ENCODE measurements at places on chromosomes 5 and 9.

DNA sequence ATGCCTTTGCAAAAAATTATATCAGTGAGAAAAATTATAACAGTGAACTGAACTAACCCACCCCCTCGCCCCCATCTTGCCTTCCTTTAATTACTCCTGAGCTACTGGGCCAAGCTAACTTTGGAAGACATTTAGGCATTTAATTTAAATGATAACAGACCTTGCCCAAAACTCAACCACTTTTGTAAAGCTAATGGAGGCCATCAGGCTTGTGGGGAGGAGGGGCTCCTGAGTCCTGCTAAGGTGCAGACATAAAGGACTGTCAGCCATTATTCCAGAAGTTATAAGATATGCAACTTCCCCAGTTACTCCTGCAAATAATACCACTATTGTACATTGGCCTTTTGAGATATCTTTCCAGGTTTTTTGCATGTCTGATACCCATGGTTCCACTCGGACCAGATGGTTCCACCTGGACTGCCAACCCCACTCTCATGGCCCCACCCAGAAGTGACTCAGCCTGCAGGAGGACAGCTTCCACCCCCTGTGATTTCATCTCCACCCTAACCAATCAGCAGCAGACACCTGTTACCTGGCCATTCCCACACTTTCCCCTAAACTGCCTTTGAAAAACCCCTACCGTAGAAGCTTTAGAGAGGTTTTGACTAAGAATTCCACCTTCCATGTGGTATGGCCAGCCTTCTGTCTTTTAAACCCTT is 805.4 kb upstream of the CDH6 start:
- no peak for DNase-seq

GRCh38 chr9:123020796-123021195 is 12.7 kb upstream of the GPR21 start:
- no peak for DNase-seq

DNA sequence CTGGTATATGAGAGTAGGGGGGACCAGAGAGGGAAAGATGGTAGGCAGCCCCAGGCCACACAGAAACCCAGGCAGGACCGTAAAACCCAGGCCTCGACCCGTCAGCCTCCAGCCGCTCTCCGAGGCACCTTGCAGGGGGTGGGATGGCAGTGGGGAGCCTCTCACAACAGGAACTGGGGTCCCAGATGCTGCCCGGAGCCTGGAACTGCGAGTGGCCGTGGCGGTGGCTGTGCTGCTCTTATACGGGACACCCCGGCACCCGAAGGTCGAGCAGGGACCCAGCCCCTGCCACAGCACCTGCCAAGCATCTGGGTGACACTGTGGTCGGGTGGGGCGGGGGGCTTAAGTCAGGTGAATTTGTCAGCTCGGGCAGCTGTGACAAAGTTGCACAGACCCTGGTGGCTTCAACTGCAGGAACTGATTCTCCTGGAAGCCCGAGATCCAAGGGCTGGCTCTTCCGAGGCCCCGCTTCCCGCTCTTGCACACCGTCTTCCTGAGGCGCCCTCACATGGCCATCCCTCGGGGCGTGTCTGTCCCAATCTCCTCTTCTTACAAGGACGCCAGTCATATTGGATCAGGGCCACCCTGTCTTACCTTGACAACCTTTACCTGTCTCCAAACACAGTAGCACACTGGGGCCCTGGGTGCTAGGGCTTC is 47.6 kb upstream of the EGFL7 start:
- no peak for DNase-seq

DNA sequence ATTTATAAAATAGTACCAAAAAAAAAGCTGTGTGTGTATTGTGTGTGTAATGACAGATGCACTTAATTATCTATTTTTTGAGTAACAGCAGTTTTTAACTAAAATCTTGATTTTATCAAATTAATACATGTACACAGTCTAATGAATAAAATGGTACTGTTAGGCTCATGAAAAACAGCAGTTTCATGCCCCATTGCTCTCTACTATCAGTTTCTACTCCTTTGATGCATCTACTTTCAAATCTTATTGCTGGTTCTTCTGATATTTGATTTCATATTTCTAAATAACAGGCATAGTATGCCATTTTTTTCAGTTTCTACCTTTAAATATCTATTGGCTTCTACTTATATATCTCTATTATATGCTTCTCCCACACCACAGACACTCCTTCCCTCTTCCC is 117.4 kb downstream of the CCDC171 start:
- no peak for DNase-seq

GRCh38 chr5:32960340-32961058 is 249.4 kb downstream of the NPR3 start:
- DNase-seq, result no peak

DNA sequence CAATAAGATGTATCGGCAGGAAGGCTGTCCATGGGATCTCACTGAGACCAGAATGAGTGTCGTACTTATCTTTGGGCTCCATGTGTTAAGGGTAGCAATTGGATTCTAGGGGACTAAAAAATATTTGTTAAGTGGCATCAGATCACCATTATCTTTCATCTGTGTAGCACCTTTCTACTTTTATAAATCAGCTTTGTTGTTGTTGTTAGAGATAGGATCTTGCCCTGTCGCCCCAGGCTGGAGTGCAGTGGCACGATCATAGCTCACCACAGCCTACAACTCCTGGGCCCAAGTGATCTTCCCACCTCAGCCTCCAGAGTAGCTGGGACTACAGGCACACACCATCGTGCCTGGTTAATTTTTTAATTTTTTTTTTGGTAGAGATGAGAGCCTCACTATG is 220.5 kb downstream of the SMARCA2 start:
- DNase-seq, result no peak

DNA sequence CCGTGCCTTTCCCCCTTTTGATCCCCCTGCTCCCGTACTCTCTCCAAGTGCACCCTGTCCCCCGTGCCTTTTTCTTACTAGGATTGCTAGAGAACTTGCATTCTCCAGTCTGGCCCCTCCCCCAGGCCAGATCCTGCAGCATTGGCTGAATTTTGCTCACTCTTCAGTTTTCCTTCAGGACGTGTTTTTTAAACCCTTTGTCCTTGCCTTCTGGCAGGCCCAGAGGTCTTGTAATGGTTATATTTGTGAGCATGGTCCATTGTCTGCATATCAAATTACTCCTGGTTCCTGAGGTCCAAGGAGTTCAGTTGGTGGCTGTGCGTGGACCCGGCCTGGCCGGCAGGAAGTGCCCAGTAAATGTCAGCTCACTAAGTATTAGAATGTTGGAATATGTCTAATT is 606 bp downstream of the TBC1D13 start:
- no peak for DNase-seq

DNA sequence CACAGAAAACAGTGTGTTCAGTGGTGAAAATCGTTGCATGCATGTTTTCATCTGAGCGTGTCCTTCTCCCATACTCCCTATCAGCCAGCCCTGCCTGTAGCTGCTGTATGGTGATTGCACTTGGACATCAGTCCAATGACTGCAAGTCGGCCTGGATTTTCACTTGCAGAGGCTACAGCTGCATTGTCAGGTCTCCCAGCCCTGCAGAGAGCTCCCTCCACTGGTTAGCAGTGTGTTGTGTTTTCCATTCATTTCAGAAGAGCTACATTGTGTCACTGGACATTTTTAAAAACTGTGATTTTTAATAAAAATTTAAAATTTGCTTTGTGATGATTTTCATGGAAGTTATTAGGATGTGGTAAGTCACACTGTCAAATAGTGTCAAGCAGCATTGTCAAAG is 96.6 kb downstream of the SYK start:
- no peak for DNase-seq

- no peak for DNase-seq
Observed at GRCh38 chr5:94028001-94028400, 286.6 kb upstream of the POU5F2 start.

- no peak for DNase-seq
Observed at GRCh38 chr9:126470241-126470993, 143.3 kb upstream of the LMX1B start.

GRCh38 chr5:2892466-2893000 is 141.1 kb upstream of the IRX2 start:
- DNase-seq, result no peak

- DNase-seq, result no peak
Observed at GRCh38 chr5:111268300-111268699, 44.1 kb downstream of the CAMK4 start.

DNA sequence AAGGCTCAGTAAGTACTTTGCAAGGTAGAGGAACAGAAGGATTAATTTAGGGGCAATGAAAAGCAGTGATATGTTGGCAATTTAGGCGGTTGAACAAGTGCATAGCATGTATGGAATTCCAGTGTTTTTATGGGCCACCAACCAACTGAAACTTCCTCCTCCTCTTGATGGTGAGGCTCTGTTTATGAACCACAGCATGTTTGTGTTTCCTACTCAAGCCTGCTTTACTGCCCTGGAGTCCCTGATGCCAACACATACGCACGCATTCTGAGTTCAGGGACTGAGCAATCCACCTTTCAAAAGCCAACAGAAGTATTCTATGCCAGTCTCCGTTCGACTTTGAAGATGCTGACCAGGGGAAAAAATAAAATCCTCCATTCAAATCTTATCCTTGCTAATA is 417.5 kb downstream of the EFNA5 start:
- no peak for DNase-seq

- peak; percentile 38 for DNase-seq
Observed at GRCh38 chr5:115544043-115544435, 536 bp downstream of the FEM1C start.

GRCh38 chr5:132439521-132440089 is 51.0 kb downstream of the IRF1 start:
- no peak for DNase-seq

- no peak for DNase-seq
Observed at GRCh38 chr9:119304555-119304954, 64.7 kb downstream of the BRINP1 start.

- no peak for DNase-seq
Observed at GRCh38 chr5:61467766-61468482, 135.9 kb downstream of the ZSWIM6 start.

DNA sequence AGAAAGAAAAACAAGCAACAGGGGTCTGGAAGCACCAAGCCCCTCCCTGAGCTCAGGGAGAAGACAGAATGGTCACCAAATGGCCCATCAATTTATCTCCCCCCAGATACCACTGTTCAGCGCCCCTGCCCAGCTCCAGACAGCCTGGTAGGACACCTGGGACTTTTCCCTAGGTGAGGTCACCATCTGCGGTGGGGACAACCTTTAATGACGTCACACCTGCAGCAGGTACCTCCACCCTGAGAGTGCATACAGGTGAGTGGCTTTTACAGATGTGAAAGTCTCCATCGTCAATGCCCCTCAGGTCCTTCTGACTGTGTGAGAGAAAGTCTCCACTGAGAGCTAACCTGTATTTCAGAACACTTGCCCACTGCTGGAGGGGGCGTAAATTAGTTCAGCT is 34.3 kb upstream of the LAMC3 start:
- no peak for DNase-seq

DNA sequence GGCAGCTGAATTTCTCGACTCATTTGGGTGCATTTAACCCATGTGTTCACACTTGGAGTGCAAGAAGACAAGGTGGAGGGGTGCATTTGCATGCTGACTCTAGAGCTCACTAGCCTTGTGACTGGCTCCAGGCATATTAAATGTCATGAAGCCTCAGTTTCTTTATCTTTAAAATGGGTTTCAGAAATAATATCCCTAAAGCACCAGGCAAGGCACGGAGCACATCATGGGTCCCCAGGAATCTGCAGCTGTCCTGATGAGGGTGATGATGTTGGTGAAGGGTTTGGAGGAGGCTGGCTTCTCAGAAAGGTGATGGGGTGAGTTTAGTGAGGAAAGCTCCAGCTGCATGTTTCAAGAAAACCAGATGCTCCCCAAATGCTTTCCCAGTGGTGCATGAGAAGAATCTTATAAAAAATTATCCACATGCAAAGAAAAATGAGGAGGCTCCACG is 14.8 kb downstream of the STC2 start:
- DNase-seq, result no peak

DNA sequence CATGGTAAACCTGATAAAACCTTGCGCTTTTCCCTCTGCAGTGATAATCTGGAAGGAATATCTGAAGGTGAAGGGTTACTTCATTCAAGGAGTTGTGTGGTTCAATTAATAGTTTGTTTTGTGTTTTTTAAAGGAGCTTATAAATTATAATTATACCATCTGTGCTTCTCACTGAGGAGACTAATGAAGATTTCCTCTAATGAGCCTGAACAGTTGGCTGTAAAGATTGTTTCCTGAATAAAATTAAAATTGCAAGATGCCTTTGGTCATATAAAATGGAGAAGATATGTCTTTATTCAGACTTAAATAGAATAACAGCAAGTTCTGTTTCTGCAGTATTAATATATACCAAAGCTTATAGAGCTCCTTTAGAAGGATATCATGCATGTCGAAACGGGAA is 59.9 kb downstream of the GAPVD1 start:
- no peak for DNase-seq

- DNase-seq, result peak; percentile 55
Observed at GRCh38 chr5:177071666-177072385, 14.9 kb upstream of the FGFR4 start.

GRCh38 chr9:121776001-121776738 is 124.7 kb downstream of the DAB2IP start:
- no peak for DNase-seq

- no peak for DNase-seq
Observed at GRCh38 chr9:98164912-98165311, 27.5 kb downstream of the CORO2A start.

GRCh38 chr5:73499756-73500155 is 1.5 kb downstream of the BTF3 start:
- DNase-seq, result no peak

GRCh38 chr9:13665418-13666066 is 386.1 kb upstream of the MPDZ start:
- DNase-seq, result no peak

DNA sequence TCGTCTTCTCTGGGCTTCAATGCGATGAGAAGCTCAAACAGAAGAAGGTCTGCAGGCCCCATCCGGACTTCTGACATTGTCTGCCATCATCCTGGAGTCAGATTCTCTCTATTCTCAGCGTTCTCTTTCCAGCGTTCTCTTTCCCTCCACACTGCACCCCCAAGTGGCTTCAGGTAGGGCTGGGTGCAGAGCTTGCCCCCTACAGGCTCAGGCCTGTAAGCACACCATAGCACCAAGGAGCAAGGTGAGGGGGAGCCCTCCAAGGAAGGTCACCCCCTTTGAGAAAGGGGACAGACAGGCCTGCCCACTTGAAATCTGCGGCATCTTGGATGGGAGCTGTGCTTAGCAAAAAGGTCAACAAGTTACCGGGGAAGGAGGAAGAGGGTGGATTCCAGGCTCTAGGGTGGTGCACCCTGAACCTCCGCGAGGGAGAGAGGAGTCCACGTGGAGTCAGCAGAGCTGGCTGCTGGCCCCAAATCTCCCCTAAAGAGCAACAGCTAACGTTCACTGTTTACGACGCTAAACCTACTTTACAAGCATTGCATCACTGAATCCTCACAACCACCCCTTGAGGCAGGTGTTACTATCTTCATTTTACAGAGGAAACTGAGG is 27.5 kb downstream of the GPX3 start:
- no peak for DNase-seq

All from activated T-cell treated with anti-CD3 and anti-CD28 coated beads for 1 hour (primary cell).